ENCODE measurements at places on chromosomes 11 and 22. TPM values are rescaled to one million over a fixed set of nuclear protein-coding genes. Genes with fewer than 3 reads are reported as not detected.

- DNase-seq = peak; percentile 54
These were observed 33.3 kb downstream of the MARK2 start for GRCh38 chr11:63871962-63872799.

DNA sequence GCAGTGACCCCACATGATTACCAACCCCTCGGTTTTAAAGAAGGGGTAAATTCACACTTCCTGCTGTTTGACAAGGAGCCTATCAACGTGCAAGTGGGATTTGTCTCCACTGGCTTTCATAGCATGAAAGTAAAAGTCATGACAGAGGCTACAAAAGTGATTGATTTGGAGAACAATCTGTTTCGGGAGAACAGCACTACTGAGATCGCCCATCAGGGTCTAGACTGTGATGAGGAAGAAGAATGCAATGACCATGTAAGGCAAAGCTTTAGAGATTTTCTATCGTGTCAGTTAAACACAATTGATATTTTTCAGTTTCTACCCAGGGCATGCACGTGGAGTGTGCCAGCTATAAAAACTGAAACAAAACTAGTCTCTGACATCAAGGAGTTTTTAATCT lies 41.7 kb downstream of the HORMAD2 start:
- DNase-seq = no peak

TIGD3 gene
- polyA plus RNA-seq = 0.64 TPM

RAPSN gene
- not detected for polyA plus RNA-seq

GAL3ST3 gene
- polyA plus RNA-seq = 4.6 TPM

OR8D1 gene
- polyA plus RNA-seq = not detected

PDE2A gene
- 16.5 TPM for polyA plus RNA-seq
